ENCODE measurements at places on chromosomes 7 and 10.

- no peak for DNase-seq
Measured at GRCh38 chr10:124587811-124588211, 126.2 kb downstream of the LHPP start.

DNA sequence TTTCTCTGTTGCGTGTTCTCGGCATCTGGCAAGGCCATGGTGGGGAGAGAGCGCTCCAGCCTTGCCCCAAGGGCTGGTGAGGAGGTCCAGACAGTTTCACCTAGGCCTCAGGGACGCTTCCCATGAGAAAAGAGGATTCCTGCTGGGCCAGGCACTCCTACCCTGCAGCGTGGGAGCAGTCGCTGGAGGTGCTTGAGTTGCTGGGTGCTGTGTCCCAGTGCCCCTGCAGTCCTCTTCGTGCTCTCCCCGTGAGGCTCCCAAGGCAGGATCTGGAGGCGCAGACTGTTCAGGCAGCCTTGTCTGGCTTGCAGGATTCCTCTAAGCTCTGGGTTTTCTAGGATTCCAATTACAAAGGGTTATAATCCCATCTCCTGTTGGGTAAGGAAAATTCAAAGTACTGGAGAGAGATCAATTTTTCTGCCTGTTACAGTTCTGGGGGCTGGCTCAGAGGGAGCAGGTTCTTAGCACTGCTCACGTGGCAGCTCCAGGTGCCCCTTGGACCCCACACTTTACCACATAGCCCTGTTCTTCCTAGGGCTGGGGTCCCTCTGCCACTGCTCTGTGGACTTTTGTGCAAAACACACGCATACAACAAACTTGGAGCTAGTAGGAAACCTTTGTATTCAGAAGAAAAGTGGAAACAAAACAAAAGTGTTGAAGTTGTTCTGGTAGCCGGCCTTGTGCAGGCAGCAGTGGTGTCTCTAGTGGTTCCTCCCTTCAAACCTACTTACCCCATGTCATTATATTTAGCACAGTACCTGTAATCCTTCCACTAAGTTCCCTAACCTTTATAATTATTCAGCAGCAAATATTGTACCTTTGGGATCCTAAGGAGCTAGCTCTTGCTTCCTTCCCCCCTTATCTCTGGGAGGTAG lies 60.5 kb downstream of the CCNY start:
- no peak for DNase-seq

DNA sequence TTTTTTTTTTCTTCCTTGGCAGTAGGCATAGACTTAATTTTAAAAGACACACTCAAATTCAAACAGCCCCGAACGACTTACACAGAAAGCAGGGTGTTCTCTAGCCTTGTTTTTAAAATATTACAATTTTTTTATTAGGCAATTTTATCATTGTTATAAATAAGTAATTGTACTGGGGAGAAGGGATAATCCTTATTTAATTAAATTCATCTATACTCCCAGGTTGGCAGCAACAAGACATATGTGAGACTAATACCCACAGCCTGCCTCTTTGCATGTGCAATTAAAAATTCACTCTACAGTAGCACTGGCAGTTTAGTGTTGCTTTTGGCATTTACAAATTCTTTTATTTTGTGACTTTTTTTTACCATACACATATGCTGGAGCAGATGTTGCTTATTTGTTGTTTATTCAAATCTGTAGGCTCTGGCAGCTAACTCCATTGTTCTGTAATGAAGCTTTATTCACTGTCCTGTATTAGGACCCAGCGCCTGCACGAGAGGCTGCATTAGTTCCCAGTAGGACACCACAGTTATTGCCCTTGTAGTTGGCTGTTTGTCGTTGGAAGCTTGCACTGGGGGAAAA lies 84.9 kb upstream of the PPP1R17 start:
- DNase-seq: no peak

DNA sequence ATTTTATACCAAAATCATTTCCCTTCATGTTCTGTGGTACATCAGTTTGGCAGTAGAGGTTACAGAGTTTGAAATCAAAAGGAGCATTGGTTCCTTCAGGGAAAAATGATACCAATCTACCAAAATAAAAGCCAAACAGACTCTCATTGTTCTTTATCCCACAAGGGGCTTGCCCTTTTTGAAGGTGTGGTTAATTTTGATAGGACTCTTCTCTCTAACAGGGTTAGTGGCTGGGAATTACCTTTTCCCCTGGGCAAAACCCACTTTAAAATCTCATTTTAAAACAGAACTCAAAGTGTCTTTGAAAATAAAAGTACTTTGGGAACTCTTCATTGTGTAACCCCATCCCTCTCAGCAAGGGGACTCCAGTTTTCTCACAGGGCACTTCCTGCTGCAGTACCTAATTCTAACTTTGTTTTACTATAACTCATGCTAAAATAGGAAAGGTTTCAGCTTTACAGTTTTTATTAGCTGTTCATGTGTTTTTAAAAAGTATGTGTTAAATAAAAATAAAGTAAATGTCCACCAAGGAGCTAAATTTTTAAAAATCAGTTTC lies 30.6 kb downstream of the SMNDC1 start:
- no peak for DNase-seq

- no peak for DNase-seq
Measured at GRCh38 chr7:82110146-82110840, 333.3 kb downstream of the CACNA2D1 start.

- DNase-seq: no peak
Measured at GRCh38 chr10:10520491-10521385, 496.9 kb upstream of the CELF2 start.

GRCh38 chr10:112580267-112580666 lies 133.3 kb downstream of the VTI1A start:
- DNase-seq: no peak

DNA sequence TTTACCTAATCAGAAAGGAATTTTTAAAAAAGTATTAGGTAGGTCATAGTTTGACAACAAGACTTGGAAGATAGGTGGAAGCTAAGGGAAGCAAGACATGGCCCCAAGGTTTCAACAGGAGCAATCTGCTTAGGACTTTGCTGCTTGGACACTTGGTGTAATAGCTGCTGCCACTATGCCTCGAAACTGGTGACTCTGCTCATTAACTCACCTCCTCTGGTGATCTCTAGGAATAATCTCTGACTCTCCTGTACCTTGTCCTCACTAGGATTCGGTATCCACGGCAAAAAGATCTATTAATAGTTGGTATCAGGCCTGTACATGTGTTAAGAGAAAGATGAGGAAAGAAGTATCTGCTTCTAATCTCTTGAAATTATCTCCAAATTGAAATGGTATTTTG lies 53.1 kb downstream of the PTEN start:
- no peak for DNase-seq

- no peak for DNase-seq
Measured at GRCh38 chr10:47028466-47028865, 117.2 kb downstream of the PTPN20 start.

DNA sequence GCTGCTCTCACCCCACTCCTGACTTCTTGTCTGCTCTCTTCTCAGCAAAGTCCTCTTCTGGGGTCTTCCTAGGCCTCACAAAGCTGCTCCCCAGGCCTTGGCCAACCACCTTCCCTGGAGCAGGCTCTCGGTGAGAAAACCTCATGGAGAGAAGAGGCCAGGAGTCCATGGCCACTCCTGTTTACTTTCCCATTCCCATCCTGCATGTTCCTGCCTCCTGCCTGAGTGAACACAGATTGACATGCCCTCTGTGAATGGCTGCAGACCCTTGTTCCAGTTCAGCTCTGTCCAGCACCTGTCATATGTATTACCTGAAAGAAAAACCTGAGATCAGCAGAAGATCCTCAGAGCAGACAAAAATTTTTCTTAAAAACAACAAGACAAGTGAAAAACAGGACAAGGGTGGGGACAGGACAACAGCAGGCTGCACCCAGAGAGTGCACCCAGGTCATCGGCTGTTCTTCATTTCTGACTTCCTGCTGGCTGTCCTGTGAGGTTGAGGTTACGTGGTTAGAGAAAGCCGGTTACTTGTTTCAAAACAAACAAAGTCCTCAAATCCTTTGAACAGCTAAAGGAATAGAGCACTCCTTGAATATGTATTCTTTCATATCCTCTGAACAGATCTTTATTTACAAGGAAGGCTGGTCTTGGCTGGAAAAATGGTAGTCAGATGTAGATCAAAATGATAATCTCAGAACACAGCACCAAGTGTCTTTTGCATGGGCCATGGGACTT lies 34.0 kb upstream of the DLD start:
- DNase-seq: no peak

- DNase-seq: no peak
Measured at GRCh38 chr7:80637454-80637853, 988 bp upstream of the CD36 start.

DNA sequence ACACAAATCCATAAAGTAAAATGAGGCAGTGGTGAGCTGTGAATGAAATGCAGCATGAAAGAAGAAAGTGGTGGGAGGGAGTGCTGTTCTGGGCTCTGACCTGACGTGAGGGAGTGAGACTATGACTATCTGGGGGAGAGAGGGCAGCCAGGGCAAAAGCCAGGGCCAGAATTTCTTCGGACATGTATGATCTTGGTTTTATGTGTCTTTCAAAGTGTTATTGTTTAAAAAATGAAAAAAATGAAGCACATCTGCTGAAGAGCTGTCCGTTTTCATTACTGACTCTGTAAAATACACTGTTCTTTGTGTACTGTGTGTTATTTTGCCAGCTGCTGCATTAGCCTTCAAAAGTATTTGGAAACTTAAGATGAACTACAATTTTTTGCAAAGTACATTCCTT lies 70.2 kb upstream of the KLF14 start:
- DNase-seq: no peak

DNA sequence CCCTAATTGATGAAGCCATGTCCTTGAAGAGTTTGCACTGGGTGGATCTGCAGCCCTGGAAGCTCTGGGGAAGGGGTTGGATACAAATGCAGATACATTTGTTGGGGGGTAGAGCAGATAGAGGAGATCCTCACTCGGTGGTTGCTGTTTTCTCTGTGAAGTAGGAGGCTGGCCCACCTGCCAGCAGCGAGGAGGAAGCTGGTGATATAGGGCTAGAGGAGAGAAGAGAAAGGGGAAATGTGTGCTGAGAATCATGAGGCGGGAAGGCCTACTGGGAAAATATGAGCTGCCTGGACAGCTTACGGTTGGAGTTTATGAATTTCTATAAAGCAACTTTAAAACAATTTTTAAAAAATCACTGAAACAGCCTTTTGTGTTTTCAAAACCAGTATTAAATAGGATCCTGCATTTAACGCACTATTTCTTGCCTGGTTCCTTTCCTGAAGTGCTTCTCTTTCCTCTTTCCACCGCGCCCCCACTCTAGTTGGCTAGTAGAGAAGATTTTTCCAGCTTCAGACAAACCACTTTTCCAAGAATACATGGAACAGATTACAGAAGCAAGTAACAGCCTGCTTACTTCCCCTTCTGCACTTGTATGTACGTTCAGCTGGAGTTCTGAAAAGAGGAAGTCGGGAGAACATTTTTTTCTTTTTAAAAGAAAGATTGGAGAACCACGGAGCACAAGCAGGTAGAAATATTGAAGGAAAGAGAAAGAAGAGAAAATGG lies 100.6 kb upstream of the GLCCI1 start:
- DNase-seq: no peak

DNA sequence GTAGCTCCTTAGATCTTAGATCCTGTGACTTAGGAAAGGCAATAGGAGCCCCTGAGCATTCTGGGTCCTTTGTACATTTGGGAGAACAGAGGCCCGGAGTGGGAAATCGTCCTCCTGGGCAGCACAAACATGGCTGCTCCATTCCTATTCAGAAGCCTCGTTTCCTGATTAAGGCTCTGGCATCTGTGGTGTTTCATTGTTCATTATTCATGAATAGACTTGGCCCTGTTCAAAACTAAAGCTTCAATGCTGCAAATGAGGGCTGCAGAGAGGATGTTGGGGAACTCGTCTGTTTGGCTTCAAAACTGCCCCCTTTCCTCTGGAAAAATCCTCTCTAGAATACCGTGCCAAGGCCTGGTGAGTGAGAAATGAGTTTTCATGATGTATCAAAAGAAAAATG lies 3.4 kb upstream of the HTRA1 start:
- DNase-seq: no peak

GRCh38 chr10:127563718-127564553 lies 14.8 kb downstream of the NPS start:
- DNase-seq: peak; percentile 10

GRCh38 chr10:79465341-79465740 lies 19.9 kb upstream of the ZCCHC24 start:
- no peak for DNase-seq
